ENCODE measurements at places on chromosomes 1 and 21.

DNA sequence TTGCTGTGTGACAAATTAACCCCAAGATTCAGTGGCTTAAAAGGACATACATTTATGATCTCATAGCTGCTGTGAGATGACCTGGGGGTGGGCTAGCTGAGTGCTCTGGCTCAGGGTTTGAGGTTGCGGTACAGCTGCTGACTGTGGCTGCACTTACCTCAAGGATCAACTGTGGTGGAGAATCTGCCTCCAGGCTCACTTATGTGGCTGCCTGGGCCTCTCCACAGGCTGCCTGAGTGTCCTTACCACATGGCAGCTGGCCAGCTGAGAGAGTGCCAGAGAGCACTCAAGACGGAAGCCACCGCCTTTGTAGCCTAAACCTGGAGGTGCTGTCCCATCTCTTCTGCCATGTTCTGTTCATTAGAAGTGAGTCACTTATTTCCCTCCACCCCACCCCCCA is 5.7 kb downstream of the LRRC71 start:
- DNase-seq: no peak

GRCh38 chr1:18870957-18871356 is 11.5 kb upstream of the TAS1R2 start:
- DNase-seq: no peak

- no peak for DNase-seq
These were observed 39.3 kb upstream of the LRRC7 start for GRCh38 chr1:69528376-69528775.

DNA sequence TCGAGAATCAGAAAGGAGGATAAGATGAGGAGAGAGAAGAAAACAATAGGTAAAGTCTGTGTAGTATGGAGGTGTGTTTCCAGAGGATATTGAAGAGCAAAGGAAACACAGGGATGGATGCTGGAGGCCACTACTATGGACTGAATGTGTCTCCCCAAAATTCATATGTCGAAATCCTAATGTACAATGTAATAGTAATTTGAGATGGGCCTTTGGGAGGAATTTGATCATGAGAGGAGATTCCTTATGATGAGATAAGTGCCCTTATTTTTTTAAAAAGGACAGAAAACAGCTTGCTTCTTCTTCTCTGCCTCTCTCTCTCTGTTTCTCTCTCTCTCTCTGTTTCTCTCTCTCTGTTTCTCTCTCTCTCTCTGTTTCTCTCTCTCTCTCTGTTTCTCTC is 602.2 kb upstream of the ADAMTS5 start:
- no peak for DNase-seq

DNA sequence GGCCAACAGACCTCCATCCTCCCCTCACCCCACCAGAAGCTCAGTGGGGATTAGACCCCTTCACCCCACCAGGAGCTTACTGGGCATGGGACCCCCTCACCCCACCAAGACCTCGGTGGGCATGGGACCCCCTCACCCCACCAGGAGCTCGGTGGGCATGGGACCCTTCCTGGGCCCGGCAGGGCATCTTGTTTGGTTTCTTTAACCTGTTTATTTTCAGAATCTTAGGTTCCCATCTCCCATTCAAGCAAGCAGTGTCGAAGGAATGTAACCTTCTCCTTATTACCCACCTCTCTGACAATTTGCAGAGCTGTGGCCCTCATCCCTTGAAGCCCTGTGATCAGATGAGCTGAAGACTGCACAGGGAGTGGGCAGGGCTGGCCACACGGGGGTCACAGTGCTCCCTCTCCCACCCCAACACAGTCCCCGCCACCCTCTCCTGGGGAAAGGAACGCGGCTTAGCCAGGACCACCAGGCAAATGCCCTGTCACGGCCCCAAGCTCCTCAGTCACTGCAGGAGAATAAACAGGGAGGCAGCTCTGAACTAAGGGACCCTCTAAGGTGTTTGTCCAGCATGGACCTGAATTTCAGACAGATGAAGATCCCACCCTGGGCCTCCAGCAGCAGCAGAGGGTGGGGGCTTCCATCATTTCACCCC is 330.0 kb downstream of the NPHP4 start:
- DNase-seq: no peak

GRCh38 chr1:230907472-230908205 is 39.3 kb upstream of the C1orf198 start:
- DNase-seq: no peak

DNA sequence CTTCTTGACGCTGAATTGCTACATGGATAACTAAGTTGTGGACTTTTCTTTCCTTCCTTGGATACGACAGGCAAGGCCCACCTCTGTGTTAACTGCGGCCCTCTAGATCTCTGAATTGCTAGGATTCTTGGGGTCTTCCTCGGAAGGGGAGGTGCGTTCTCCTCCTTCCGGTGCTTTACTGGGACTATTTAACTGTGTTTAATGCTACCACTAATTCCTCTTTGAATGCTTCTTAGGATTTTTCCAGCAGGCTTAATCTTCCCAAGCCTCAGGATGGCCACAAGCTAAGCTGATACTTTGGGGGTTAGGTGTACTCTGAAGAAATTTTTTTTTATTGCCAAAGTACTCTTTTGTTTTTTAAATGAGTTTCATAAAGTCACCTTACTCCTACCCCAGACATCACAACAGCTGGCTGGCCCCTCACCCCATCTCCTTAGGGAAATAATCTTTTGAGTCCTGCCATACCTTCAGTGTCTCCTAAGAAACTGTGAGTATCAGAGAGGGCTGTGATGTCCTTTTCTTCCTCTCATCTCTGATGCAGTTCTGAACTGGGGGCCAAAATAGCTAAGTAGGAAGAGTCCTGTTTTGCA is 21.4 kb downstream of the KIRREL1 start:
- no peak for DNase-seq

GRCh38 chr1:44672254-44672955 is 1.9 kb downstream of the TMEM53 start:
- no peak for DNase-seq

GRCh38 chr1:23088027-23088426 is 68.8 kb downstream of the KDM1A start:
- no peak for DNase-seq

- DNase-seq: no peak
These were observed 103.7 kb downstream of the GPATCH2 start for GRCh38 chr1:217527151-217527550.

- DNase-seq: no peak
These were observed 569 bp downstream of the TRABD2B start for GRCh38 chr1:47996406-47997226.

- no peak for DNase-seq
These were observed 35.8 kb downstream of the GREM2 start for GRCh38 chr1:240575981-240576662.
